ENCODE measurements at places on chromosomes 1 and 21.

DNA sequence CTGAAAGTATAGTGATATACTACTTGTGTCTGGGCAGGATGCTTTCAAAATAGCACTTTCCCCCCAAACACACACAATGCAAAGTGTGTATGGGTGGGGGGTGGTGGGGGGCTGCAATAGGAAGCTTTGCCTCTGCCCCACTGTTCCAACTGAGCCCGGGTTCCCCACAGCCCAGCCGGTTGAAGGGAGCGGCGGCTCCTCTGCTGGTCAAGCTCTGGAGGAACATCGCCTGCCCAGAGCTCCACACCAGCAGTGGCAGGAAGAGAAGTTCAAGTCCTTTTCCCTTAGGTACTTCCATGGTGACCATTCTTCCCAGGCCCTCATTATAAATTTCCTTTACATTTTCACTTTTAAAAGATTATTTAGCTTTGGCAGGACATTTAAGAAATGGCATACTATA lies 74.9 kb downstream of the CAPZB start:
- DNase-seq = no peak

DNA sequence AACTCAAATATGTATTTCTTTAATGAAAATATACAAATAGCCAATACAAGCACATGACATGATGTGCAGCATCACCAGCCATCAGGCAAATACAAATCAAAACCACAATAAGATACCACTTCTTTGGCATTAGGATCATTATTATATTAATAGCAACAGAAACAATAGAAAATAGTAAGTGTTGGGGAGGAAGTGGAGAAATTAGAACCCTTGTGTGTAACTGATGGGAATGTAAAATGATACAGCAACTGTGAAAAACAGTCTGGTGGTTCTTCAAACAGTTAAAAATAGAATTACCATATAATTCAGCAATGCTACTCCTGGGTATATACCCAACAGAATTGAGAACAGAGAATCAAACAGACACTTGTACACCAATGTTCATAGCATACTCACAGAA lies 40.8 kb upstream of the FCER1A start:
- DNase-seq = no peak

DNA sequence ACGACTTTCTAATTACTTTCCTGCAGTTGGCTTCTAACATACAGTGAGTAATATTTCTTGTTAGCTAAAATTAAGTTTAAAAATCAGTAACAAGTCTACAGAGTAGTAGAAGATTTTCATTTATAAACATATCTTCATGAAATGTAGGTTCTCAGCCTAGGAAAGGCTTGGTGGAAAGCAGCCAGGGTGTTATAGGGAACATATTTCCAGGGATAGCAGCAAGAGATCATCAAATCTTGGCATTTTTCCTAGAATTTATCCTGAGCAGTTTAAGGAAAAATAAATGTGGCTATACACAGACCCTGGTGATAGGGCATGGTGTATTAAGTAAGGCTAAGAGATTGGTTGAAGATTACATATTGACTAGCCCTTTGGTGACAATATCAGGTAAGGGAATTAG lies 203.5 kb upstream of the NEGR1 start:
- DNase-seq = no peak

- DNase-seq = no peak
Measured at GRCh38 chr1:75587692-75588091, 23.2 kb downstream of the SLC44A5 start.

GRCh38 chr1:66356605-66357004 lies 177.3 kb upstream of the SGIP1 start:
- DNase-seq = no peak

GRCh38 chr1:29057700-29058099 lies 66.0 kb downstream of the TMEM200B start:
- no peak for DNase-seq
